ENCODE measurements at places on chromosomes 7 and 10.

DNA sequence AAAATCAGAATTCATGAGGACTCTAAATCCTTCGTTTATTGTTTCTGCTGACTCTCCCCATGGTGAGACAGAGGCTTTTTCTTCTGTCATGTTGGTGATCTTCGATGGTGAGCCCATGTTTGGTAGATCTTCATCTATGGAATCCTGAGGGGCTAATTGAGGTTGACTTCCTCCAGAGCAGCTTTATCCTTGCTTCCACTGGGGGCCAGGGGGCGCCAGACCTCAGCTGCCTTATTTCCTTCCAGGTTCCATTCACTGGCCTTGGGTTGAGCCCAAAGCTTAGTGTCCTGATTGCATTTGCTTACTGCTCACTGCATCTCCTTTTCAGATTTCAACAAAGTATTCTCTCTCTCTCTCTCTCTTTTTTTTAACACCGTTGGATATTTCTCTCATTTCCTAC lies 80.7 kb downstream of the GCC1 start:
- peak; percentile 8 for DNase-seq

DNA sequence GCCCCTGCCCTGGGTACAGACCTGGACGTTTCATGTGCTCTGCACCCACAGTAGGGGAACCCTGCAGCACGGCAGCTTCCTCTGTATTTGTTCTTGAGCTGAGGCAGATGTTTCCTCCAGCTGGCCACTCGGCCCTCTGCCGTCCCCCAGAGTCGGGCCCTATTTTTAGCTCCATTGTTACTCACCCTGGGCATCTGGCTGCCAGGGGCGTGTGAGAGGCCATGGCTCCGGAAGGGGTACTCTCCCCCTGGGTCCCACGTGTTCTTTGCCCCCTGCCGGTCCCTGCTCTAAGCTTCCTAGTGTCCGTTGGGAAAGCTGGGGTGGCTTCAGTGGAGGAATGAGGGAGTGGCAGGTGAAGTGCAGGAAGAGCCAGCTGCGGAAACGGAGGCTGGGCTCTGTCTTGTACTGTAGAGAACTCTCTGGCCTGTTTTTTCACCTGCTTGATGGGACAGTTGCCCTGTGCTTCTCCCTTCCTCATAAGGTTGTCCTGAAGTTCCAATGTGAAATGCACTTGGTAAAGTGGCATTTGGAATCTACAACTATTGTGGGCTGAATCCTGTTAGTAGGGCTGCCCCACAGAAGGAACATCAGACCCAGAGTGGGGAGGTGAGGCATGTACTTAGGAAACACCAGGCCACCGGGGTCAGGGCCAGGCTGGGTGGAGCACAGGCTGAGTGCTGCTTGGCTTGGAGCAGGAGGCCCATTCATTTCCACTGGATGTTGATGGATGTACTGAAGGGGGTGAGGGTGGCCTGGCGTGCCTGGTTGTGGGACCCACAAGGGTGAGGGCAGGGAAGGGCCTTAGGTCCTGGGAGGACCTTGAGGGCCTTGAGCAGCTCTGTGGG lies 30.6 kb downstream of the PALD1 start:
- DNase-seq, result no peak

DNA sequence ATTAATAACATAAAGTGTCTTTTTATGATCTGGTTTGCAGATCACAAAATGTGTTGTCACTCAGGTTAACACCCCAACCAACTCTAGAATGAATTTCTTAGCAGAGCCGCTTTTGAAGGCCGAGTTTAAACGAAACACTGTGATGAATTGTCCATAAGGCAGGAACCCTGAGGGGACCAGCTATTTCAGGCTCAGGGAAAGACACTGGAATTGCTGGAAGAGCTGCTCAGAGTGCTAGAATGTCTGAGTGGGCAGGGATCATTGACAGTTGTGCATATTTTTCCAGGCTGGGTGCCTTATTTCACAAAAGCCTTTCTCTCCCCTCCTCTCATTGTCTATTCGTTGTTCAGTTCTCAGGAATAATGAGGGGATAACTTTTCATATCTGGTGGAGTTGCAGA lies 68.7 kb upstream of the PRKG1 start:
- DNase-seq, result no peak

DNA sequence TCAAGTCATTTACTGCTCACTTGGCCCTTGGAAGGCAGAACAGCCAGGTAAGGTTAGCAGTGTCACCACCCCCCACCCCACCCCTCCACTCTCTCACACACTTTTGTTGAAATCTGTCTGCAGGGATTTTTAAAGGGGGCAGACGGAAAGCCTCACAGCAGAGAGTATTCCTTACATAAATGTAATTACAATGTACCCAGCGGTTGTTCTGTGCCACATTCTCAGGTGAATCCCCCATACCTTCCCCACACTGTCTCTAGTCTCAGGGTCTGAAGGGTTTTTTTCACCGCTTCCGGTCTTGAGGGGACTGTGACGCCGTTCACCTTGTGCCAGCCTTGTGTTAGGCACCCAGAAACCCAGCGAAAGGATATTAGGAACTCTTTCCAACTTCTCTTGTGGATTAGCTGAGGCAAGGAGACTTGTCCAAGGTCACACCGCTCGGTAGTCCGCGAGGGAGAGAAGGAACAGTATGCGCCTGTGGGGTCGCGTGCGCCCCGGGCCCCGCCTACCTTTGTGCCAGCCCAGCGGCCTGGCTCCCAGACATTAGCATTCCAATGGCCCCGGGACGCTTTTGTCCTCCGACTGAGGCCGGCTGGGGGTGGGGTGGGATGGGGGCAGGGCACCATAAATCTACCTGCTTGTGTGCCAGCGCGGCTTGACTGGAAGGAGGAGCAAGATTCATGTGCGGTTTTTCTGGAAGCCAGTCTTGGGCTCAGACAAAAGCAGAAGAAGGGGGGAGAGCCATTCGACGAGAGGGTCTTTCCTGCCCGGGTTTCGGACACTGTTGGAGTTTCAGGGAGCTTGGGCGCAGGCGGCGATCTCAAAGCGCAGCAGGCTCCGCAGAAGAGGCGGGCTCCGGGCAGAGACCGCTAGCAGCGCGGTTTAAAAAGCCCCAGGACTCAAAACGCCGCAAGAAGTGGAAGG lies 4.5 kb downstream of the NEUROG3 start:
- no peak for DNase-seq

- DNase-seq, result no peak
Observed at GRCh38 chr7:115462301-115463015, 540.6 kb downstream of the MDFIC start.

DNA sequence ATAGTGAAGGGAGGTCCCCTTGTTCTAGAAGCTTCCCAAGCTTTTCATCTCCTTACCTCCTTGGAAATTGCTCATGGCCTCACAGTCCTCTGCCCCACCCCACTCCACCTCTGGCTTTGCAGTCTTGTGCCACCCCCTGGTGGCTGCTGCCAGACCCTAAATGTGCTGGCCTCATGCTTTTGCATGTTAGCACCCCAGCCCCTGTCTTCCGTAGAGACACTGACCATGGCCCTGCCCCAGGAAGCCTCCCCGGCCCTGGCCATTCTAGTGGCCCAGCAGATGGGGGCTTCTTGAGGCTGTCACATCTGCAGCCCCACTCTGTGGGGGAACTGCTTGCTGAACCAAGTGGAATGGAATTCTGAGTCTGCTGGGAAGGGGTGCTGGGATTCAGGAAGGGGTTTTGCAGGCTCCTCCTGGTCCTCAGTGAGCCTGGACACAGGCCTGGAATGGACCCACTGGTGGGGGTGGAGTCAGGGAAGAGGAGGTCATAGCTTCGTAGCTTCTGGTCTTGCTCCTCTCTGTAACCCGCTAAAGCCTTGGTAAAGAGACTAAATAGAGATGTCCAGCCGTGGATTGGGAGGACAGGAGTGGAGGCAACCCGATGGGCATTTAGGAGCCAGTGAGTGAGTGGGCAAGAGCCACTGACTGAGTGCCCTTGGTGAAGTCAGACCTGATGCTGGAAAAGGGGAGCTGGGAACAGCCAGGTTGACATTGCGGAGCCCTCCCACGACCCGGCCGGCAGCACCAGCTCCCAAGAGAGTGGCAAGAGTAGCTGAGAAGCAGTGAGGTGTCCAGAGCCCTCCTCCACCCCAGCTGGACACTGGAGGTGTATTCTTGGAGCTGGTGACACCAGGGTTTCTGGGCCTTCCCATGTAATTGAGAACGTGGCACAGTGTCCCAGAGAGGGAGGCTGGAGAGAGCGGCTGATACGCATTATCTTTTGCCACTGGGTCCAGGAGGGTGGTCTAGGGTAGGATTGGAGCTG lies 20.9 kb downstream of the RAMP3 start:
- DNase-seq, result no peak

DNA sequence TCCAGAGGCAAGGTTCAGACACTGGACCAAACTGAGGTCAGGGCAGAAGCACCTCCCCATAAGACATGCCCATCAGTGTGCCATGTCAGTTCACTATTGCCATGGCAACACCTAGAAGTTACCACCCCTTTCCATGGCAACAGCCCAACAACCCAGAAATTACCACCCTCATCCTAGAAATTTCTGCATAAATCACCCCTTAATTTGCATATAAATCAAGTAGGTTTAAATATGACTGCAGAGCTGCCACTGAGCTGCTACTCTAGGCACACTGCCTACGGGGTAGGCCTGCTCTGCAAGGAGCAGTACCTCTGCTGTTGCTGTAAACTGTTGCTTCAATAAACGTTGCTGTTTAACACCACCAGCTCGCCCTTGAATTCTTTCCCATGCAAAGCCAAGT lies 12.7 kb downstream of the STEAP2 start:
- no peak for DNase-seq

DNA sequence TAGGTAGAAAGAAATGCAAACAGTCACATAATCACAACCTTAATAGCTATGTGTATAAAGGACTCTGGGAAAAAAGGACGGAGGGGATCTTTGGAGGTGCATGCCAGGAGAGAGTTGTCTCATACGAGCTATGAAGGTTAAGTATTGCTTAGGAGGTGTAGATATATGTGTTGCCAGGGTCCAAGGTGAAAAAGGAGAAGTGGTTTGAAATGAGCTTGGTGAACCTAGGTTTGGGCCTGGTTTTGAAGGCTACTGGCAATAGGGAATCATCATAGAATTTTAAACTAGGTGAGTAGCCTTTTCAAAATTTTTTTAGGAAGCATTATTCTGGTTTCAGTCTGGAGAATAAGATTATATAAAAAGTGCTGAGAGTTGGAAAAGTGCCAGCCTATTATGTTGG lies 336.8 kb downstream of the AUTS2 start:
- DNase-seq, result no peak

Data from HTR-8/SVneo (cell line).